ENCODE measurements at places on chromosomes 12 and 14.
A peak's percentile ranks its signal among the peaks of the same experiment; 100 is the strongest.

DNA sequence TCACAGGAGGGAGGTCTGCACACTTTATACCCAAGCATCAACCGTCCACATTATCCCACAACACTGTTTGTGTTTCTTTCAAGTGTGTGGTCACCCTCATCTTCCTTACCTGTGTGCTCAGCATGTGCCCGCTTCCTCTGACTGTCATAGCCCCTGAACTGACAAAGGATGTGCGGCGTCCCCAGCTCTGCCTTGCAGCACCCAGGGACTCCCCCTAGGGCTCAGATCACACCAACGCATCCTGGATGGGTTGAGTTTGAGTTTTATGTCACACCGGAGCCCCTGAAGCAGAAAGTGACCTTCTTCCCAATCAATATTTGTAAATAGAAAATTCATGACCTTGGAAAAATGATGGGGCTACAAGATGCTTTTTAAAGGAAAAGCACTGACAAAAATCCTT is 770.7 kb upstream of the TMEM132C start:
- DNase-seq: no peak

GRCh38 chr12:50580436-50580835 is 75.7 kb downstream of the DIP2B start:
- no peak for DNase-seq

GRCh38 chr14:91957876-91958313 is 10.4 kb upstream of the FBLN5 start:
- DNase-seq: no peak

DNA sequence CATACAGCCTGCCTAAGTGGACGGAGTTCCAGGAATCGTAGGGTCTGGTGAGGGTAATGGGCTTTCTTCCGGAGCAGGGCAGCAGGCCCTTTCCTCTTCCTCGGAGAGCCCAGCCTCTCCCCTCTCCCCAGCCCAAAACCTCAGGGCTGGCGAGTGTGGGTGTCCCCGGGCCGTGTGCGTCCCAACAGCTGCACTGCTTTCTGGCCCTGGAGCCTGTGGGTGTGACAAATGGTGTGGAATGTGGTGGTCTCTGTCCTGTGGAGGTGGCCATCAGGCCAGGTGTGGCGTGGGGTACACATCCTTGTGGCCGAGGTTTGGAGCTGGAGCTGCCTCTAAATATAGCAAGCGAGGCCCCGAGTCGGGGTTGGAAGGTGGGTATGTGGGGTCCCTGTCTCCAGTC is 8.5 kb downstream of the ORAI1 start:
- no peak for DNase-seq

GRCh38 chr12:74689071-74689655 is 151.5 kb downstream of the ATXN7L3B start:
- peak; percentile 53 for DNase-seq

DNA sequence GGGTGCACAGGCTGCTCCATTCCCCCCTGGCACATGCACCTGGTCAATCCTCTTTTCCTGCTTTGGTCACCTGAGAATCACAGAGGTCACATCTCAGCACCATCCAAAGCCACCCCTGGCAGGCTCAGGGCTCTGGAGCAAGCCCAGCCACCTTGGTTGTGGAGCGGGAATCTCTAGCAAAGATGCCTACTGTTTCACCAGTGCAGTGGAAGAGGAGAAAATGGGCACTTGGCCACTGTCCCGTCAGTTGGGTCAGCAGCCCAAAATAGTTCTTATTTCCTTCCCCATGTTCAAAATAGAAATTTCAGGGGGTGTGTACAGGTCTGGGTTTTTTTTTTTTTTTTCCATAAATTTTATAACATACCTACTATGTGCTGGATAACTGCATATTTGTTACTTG is 18.3 kb downstream of the RTL1 start:
- no peak for DNase-seq

DNA sequence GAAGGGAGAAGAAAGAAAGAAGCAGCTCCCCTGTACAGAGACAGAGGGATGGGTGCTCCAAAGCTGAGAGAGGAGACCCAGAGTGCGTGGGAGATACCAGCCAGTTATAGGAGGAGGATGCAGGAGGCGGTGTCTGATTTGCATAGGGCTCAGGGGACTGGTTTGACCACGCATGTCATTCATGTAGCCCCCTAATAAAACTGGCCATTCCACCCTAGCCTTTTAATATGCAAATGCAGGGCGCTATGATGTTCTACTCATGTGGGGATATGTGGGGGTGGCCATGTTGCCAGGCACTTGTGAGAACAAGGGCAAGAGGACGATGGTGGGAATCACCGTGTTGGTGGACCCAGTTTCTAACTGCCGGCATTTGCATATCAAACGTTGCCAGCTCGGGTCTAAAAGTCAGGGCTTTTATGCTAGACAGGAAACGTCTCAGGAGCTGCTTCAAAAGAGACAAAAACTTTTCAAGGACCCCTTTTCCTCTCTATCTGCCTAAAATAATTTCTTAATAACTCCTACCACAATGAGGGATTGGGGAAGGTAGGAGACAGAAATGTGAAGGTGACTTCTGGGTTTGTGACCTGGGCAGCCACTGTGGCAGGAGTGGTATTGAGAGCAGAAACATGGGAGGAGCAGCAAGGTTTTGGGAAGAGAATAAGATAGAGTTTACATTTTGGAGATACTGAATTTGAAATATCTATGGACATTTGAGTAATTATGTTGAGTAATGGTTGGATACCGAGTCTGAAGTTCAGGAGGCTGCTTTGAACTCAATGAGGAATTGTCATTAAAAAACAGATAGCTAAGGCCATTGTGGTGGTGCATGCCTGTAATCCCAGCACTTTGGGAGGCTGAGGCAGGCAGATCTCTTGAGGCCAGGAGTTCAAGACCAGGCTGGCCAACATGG is 2.2 kb upstream of the ATXN3 start:
- DNase-seq: no peak

DNA sequence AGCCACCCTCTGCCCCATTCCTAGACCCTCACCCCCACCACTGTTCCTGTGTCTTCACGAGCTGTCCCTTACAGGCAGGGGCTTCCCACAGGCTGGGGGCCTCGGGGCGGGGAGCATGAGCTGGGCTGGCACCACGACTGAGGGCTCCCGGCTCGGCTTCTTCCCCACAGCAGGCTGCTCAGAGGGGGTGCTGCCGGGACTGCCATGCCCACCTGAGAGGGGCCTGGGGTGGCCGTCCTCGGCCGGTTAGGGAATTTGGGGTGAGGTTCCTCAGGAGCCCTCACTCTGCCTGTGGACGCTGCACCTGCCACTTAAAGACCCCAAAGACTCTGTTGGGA is 6.8 kb downstream of the SLC25A47 start:
- DNase-seq: no peak

DNA sequence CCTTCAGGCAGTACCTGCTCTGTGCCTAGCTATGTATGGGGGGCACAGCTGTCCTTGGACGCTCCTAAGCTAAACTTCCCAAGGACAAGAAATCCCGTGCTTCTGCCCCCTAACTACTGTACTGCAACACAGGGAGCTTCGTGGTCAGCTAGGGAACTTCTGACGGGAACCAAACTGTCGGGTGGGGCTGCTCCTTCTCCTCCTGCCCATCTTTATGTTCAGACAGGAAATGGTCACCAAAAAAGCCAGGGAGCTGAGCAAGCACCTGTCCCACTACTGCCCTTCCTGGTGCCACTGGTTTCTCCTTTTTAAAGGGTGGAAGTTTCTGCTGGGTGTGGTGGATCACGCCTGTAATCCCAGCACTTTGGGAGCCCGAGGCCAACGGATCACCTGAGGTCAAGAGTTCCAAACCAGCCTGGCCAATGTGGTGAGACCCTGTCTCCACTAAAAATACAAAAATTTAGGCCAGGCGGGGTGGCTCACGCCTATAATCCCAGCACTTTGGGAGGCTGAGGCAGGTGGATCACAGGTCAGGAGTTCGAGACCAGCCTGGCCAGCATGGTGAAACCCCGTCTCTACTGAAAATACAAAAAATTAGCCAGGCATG is 26.6 kb downstream of the PXN start:
- no peak for DNase-seq

GRCh38 chr14:72663076-72663487 is 230.8 kb downstream of the DPF3 start:
- DNase-seq: no peak

GRCh38 chr14:100669468-100669867 is 57.2 kb upstream of the DLK1 start:
- DNase-seq: no peak

DNA sequence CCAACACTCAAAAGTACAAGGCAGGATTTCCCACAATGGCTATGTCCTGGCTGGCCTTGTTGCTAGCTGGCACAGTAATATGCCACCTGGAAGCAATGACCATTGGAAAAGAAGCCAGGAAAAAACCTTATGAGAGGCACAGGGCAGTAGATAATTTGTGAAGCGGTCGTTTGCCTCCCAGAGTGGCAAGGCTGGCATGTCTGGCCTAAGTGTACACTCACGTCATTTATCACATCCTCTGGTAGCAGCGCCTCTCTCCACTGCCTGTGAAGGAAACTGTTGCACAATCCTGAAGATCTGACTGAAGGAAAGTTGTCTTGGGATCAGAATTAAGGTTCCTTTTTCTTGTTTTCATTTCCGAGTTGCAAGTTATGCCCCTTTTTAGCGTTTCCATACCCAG is 408.5 kb downstream of the ZFP36L1 start:
- no peak for DNase-seq

DNA sequence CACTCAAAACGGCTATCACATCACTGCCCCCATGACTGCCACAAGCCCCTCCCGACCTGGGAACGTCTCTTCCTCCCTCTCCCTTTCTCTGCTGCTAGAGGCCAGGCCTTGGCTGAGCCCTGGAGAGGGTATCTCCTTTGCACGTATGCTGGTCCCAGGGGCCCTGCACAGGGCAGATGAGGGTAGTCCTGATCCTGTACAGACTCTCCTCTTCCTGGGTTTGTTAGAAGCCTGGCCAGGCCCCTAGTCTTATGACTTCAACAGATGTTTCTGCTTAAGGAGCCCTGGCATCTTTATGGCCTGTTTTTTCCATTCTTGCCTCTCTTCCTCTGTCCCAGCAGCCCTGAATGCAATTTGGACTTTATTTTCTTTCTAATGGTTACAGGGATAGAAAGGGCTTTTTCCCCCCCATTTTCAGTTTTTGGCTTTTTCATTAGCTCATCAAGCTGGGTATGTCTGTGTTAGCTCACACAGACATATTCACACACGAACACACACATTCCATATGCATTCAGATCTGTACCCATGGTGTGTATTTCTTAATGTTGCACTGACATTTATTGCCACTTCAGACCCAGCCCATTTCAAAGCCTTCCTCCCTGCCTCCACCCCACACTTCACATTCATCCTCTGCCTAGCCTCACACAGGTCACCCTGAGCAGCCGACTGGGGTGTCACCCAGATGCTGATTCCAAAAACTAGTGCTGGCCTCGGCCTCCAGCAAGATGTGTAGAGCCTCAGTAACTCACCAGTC is 203.2 kb downstream of the ZFP36L1 start:
- no peak for DNase-seq

DNA sequence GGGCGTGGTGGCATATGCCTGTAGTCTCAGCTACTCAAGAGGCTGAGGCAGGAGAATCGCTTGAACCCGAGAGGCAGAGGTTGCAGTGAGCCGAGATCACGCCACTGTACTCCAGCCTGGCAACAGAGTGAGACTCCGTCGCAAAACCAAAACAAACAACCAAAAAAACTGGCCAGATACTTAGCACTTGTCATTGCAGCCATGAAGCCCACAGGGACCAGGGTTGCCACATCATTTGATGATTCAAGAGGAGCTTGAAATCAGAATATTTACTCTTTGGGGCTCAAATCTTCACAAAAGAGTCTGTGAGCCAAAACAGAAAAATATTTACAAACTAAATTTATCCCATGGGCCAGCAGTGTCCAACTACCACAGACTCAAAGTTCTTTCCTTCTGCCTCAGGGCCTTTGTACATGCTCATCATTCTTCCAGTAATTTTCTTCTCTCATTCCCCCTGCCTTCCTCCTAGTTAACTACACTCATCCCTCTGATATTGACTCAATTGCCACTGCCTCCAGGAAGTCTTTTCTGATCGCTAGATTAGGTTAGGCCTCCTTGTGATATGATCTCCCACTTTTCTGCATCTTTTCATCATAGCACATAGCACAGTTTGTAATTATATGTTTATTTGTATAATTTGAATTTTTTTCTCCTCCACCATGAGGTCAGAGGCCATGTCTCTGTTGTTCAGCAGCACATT is 130.8 kb upstream of the PLEKHG7 start:
- no peak for DNase-seq

DNA sequence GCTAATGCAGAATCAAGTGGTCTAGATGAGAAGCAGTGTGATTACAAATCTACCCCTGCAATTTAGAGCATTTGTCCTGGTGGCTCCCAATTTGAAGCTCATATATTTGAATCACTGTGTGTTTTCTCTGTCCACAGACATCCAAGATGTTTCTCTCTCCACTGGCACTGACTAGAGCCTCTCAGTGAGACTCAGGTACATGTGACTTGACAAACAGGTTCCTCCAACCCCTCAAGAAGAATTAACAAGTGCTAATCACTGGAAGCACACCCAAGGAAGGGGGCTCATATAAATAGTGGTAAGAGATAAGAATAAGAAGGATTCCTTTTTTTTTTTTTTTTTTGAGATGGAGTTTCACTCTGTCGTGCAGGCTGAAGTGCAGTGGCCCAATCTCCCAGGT is 20.5 kb downstream of the OR10G2 start:
- no peak for DNase-seq

DNA sequence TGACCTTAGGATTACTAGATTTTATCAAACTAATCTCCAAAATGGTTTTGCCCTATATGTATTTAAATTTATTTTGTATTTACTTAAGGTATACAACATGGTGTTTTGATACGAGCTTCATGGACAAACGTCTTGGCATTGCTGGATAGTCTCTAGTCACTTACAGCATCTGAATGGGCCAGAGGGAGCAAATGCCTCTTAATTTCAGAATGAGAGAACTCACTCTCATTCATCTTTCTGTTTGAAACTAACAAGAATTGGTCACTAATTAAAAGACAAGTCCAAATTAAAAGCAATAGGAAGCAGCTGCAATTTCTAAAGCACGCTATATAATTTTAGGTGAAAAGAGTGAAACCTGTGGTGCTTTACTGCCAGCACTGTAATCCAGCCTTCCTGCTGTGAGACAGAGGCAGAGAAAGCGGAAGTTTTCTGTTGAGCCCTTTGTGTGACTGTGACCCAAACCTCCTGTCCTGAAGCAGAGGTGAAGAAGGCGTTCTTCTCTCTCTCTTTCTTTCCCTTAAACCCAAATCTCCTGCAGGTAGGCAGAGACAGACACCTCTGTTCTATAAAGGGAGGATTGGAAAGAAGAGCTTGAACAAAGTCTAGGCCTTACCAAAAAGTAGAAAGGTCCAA is 184.6 kb upstream of the NAV3 start:
- DNase-seq: no peak

DNA sequence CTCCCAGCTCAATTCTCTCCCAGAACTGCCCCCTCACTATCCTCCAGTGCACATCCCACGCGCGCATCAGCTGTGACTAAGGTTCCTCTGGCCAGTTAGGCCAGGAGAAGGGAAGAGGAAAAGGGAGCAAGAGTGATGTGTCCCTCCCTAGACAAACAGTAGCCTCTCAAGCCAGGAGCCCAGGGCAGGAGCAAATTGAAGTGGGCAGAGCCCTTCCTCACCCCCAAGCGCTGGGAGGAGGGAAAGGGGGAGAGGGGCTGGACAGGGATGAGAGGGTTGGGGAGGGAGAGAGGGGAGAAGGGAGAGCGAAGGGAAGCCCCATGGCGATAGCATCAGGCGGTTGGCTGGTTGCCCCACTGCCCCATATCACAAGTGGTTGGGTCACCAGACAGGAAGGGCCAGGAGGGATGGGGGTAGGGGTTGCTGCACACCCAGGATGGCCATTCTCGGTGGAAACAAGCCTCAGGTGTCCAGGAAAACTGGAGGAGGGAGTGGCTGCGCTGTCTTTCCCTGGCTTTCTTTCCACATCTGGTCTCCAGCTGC is 1.1 kb downstream of the CD63 start:
- DNase-seq: no peak
